ENCODE measurements at places on chromosomes 16 and 17.

DNA sequence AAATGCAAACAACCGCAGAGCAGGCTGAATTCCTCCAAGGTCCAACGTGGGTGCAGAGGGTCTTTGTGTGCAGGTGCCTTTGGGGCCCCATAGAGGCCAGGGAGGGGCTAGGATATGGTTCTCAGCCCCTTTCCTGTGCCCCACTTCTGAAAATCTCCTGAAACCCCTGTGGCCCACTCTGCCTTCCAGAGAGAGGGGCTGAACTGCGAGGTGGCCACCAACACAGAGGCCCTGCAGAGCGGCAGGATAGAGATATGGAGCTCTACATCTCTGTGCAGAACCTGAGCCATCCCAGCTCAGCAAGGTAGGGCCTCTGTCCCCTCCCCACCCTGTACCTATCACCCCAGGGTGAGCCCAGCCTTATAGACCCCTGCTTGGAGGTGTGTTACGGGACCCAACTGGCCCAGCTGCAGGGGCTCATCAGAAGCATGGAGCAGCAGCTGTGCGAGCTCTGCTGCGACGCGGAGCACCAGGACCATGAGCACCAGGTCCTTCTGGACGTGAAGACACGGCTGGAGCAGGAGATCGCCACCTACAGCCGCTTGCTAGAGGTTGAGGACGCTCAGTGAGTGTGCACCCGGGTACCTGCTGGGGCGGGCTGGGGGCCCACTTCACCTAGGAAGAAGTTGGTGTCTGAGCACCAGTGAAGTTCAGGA lies 5.5 kb downstream of the USP6 start:
- no peak for DNase-seq

- DNase-seq, result no peak
Measured at GRCh38 chr16:24917891-24918290, 72.1 kb downstream of the SLC5A11 start.

GRCh38 chr17:58517378-58517927 lies 3.0 kb upstream of the MTMR4 start:
- DNase-seq, result no peak

DNA sequence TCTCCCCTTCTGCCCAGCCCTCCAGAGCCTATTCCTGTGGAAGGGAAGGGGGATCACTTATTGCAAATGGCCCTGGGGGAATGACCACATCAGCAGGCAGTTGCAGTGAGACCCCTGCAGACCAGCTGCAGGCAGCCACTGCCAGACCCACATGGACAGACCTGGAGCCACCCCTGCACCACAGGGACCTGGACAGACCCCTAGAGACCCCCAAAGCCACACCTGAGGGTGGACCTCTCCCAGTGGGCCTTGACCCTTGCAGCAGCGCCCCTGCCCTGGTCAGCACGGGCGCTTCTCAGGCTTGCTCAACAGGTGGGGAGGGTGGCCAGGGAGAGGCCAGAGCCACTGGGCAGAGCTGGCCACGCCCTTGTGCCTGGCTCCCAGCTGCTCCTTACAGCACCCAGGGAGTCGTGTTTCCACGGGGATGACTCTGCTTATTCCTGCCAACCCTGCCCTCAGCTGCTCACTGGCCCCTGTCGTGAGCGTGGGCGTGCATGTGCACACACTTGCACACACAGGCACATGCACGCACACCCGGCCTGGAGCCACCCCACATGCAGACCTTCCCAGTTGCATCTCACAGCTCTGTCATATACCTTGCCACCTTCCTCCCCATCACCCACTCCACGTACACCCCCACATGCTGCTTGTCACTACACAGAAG lies 1.3 kb upstream of the SCN4A start:
- DNase-seq, result no peak

All from T1000 (cell line).